Cardiac fibroblast (primary cell): ENCODE measurements at places on chromosomes 11 and 22.

- no peak for DNase-seq
Measured at GRCh38 chr11:120527111-120527761, 15.7 kb downstream of the GRIK4 start.

GRCh38 chr11:8694137-8694536, 11.5 kb downstream of the RPL27A start:
- no peak for DNase-seq

GRCh38 chr11:39641751-39642150, 1817.7 kb downstream of the LRRC4C start:
- no peak for DNase-seq

DNA sequence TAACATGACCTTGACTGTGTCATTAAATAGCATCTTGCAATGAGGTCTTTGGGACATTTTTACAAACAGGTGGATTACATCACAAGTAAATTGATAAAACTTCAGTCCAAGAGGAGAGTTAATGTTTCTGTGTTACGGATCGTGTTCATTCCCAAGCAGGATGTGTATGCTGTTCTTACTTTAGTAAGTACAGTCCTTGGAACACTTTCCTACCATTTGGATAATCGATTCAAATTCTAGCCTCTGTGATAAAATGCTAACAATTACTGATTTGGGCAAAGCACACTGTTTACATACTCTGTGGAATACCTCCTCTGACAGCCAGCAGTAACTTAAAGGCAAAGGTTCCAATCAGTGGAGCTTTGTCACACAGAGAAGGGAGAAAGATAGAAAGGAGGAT, 351.7 kb downstream of the FAT3 start:
- no peak for DNase-seq

GRCh38 chr11:69518081-69518950, 36.9 kb downstream of the LINC01488 start:
- DNase-seq = peak; percentile 88

DNA sequence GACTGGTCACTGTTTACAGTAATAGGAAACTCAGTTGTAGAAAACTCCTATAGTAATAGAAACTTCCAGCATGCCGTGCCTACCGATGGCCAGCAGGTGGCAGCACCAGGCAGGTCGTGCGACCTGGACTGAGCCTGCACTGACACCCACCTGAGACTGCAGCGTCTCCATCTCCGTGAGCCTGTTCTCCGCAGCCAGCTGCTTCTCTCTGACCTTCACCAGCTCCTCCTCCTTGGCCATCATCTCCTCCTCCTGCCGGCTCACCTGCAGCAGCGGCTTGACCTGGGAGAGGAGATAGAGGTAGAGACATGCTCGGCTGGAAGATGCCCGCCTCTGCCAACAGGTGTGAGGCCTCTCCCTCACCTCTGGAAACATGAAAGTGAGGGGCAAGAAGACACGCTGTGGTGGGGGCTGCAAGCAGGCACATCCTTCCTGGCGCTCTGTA, 48.5 kb downstream of the APOL1 start:
- peak; percentile 69 for DNase-seq

GRCh38 chr11:117589063-117589462, 208.0 kb downstream of the DSCAML1 start:
- DNase-seq = no peak

- peak; percentile 3 for DNase-seq
Measured at GRCh38 chr11:118106789-118107335, 20.1 kb upstream of the SMIM35 start.

- peak; percentile 26 for DNase-seq
Measured at GRCh38 chr22:41445129-41446056, 1.2 kb downstream of the TOB2 start.
